Activated naive CD4-positive, alpha-beta T cell treated with Interleukin-2 at 50 U/mL for 16 hours (primary cell): ENCODE measurements at places on chromosomes 3 and 15.

- DNase-seq: no peak
Observed at GRCh38 chr3:11434017-11434526, 161.9 kb downstream of the ATG7 start.

DNA sequence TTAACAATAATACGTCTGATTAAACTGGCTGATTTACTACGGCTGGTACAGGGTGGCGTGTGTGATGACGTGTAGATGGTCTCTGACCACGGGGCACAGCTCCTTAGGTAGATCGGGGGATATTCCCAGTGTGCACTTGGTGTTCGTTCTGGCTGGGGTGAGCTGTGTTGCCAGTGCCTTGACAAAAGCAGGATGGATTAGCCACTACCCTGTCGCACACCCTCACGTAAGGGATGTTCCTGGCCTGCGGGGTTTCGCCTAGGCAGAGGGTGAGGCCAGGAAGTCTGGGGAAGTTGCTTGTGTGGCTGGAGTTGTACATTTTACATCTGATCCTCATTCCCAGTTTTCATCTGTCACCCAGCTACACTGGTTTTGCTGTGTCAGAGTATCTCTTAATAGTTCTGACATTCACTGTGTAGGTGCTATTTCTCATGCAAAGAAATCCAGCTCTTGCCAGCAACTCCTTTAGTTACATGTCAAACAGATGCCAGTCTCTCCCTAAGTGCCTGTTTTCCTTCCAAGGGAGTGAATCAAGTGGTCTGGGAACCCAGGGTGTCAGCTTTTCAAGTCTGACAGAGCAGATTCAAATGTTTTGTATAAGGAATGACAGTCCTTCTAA lies 66.1 kb upstream of the CCR4 start:
- no peak for DNase-seq

- DNase-seq: no peak
Observed at GRCh38 chr3:150391161-150391560, 16.9 kb upstream of the TSC22D2 start.

DNA sequence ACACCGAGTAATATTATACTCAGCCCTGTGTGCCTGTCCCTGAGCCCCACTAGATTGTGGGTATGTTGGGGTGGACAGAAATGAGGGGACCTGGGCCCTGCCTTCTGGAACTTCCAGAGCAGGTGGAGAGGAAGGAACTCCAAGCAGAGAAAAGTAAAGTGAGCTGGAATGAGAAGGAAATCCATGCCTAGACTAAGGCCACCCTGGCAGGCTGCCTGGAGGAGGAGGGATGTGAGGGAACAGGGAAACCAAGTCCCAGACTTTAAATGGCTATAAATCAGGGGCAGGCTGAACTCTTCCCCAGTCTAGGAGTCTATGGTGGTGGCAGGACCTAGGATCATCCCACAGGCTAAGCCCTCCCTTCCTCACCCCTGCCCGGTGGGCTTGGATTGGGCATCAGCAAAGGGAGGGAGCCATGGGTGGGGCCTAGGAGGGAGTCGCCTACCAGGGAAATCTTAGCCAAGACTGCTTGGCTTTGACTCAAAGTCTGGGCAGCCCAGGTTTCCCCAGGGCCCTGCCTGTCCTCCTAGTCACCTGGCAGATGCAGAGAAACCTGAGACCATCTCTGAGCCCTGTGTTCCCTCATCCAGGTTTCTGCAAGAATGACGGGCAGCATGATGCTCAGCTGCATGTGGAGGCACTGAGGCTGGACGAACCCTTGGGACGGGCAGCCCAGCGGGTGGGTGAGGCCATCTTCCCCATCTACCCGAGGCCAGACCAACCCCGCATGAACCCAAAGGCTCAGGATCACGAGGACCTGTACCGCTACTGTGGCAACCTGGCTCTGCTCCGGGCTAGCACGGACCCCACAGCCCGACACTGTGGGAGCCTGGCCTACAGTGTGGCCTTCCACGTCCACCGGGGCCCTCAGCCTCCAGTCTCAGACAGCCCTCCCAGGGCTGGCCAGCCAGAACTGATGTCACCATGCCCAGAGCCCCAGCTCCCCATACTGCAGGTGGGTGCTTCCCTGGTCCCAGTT lies 15.6 kb upstream of the STRA6 start:
- DNase-seq: no peak

DNA sequence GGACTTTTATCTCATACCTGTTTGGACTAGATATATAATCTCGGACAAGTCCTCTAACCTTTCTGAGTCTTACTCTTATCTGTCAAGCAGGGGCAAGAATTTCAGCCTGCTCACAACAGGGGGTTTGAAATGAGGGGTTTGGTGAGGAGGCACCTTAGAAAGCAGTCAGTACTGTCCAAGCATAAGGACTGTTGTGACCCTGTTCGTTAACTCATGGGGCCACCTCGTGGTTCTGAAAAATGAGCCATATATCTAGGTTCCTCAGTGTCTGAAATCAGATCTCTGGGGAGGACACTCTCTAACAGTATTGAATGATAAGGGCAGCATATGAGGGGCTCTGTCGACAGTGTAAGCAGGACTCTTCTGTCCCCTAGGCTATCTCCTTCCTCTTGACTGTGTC lies 7.2 kb upstream of the TIMP4 start:
- no peak for DNase-seq

GRCh38 chr3:46370839-46371518 lies at the start of gene CCR5:
CCR5 (plus strand) TSS chr3:46370946; CDS start chr3:46372903, 1,957 bp downstream.
- DNase-seq: peak; percentile 29

- no peak for DNase-seq
Observed at GRCh38 chr3:125107861-125108567, 52.2 kb upstream of the HEG1 start.

GRCh38 chr3:87305517-87305916 lies 29.1 kb upstream of the POU1F1 start:
- DNase-seq: no peak

DNA sequence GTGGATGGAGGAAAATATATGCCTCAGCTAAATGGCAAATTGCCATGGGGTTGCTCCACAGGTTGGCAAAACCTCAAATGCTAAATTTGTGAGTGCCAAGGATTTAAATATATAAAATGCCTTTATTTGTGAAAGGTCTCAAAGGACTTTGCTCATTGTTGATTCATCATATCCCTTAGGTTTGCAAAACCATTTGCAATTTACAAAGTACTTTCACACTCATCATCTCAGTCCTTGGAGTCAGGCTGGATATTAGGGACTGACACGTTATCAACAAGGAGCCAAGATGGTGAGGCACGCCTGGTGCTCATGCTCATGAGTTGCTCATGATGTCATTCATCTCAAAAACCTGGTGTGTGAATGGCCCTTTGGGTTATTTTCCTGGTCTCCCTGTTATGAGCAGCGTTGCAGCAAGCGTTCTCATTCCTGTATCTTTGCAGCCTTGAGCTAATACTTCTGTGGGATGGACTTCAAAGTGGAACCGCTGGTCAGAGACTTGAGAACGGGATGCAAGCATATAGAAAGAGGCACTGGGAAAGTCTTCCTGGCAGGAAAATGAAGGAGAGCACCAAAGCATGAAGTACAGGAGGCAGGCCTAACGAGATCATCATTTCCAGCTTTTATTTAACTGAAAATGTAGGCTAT lies 66.0 kb downstream of the MYO1E start:
- no peak for DNase-seq

GRCh38 chr15:101121511-101122090 lies 130.2 kb downstream of the CHSY1 start:
- DNase-seq: peak; percentile 17

DNA sequence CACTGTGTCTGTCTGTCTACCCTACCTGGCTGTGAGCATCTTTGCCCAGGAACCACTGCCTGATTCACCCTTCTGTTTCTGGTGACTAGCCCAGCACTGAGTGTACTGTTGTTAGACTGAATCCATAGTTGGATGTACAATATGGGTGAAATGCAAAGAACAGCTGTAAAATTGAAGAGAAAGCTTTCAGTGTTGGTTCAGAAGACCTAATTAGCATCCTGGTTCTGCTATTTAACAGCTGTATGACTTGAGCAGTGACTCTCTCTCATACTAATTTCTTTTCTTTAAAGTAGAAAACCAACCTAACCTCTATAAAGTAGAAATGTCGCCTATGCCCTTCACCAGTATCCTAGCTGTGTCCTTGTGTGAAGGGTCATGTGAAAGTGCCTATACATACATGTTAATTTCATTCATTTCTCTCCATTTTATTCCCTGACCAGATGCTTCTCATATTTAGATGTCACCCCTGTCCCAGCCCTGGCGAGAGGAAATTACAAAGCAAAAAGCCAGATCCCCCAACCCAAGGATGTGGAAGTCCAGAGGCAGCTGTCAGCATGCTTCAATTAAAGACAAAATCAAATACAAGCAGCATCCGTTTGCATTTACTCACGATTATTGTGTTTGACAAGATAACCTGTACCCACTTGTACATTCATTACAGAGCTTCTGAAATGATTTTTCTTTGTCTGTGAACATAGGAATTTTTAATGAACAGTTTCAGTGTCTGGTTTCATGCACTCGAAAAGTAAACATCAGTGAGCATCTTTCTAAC lies 305.7 kb upstream of the ICE2 start:
- no peak for DNase-seq

- no peak for DNase-seq
Observed at GRCh38 chr3:101383156-101383575, 62.8 kb upstream of the IMPG2 start.

DNA sequence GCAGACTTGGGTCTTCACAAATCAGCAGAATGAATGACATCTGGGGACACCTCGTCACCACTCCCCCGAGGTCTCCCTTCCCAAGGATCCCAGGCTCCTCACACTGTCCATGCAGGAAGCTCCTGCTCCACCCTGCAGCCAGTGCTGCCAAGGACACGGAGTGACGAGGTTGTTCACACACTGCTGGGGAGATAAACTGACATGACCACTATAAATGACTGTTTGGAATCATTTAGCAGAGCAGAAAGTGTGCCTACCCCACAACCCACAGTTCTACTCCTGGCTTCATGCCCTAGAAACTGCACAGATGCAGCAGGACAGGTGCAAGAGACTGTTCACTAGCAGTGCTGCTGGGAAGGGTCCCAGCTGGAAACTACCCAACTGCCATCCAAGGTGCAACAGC lies 19.7 kb upstream of the PRSS50 start:
- no peak for DNase-seq

DNA sequence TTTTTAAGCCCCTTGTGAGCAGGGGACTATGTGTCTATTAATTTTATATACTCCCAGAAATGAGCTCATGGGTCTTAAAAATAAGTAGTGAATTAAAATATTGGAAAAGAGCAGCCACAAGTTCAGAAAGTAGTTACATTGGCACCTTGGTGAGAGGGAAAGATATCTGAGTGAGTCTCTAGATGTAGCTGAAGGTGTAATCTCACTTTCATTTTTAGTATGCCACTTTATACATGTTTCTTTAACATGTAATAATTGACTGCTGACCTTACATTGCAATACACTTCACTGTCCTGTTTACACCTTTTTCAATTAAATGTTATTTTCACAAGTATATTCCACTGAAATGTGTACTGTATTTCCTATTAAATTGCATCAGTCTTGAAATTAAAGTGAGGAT lies 12.1 kb upstream of the PAK6 start:
- no peak for DNase-seq

GRCh38 chr3:128343287-128344051 lies 123.2 kb downstream of the DNAJB8 start:
- DNase-seq: no peak

DNA sequence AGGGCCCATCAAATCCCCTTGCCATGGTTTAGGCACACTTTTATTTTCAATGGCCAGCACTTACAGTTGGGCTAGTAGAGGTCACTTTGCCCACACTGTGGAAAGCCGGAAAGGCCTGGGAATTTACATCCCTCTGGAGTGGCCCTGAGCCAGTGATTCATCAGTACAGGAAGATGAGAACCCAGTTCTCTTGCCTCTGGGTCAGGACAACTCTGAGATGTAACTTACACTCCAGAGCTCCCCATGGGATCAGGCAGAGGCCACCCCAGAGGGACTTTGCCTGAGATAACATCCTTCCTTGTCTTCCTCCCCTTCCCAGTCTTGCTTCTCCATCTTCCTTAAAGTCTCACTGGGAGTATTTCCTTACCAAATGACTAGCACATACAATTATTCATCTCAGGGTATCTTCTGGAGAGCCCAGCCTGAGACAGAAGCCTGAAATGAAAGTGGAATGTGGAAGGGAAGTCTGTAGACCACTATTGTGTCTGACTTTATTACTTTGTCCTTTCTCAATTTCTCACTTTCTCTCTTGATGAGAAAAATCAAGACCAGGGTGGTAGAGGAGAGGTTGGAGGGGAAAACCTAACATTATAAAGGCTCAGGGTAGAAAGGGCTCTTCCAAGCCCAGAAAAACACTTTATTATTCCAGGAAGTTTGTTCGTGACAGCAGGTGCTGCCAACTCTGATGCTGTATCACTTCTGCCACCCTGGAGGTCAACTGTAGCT lies 220.8 kb downstream of the ZNF621 start:
- DNase-seq: no peak

GRCh38 chr3:171980578-171981270 lies 58.7 kb upstream of the FNDC3B start:
- DNase-seq: no peak

- DNase-seq: no peak
Observed at GRCh38 chr3:122676759-122677158, 3.9 kb upstream of the PARP14 start.

- no peak for DNase-seq
Observed at GRCh38 chr3:196914866-196915265, 27.5 kb downstream of the NCBP2 start.

DNA sequence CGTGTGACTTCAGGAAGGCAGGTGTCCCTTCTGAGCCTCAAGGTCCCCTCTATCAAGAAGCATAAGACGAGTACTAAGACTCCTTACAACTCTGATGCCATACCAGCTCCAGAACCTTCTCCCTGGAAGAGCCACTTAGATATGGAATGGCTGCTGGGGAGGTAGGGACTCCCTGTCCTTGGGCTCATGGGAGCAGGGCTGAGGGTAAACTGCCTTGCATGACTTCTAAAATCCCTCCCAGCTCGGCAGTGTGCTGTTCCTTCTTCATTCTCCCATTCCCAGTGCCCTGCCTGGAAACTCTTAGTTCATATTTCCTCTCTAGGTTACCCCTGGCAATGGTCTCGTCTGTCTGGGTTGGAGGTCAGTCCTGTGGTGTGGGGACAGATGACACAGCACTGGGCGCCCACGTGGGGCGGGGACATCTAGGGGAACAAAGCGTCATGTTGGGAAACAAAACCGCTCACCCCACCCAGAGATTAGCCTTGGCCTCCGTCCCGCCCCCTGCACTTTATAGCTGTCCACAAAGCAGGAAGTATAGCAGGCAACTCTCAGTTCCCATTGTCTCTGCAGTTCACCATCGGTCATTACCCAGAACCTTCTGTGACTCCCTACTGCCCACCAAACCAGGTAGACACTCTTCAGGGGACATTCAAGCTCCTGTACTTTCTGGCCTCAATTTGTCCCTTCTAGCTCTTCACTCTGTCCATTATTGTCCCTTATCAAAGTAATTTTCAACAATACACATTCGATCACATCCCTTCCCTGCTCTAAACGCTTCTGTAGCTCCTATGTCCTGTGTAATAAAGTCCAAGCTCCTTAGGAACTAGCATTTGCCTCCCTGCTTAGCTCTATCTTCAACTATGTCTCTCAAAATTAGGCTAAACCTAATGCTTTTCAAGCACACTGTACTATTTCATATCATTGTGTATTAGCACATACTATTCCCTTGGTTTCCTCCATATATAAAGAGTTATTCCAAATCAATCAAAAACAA lies 73.8 kb downstream of the IQSEC1 start:
- no peak for DNase-seq
